ENCODE measurements at places on chromosomes 3 and 15. TPM values are rescaled to one million over a fixed set of nuclear protein-coding genes. Genes with fewer than 3 reads are reported as not detected.

Gene TUSC2
- polyA plus RNA-seq, result 23.4 TPM

DNA sequence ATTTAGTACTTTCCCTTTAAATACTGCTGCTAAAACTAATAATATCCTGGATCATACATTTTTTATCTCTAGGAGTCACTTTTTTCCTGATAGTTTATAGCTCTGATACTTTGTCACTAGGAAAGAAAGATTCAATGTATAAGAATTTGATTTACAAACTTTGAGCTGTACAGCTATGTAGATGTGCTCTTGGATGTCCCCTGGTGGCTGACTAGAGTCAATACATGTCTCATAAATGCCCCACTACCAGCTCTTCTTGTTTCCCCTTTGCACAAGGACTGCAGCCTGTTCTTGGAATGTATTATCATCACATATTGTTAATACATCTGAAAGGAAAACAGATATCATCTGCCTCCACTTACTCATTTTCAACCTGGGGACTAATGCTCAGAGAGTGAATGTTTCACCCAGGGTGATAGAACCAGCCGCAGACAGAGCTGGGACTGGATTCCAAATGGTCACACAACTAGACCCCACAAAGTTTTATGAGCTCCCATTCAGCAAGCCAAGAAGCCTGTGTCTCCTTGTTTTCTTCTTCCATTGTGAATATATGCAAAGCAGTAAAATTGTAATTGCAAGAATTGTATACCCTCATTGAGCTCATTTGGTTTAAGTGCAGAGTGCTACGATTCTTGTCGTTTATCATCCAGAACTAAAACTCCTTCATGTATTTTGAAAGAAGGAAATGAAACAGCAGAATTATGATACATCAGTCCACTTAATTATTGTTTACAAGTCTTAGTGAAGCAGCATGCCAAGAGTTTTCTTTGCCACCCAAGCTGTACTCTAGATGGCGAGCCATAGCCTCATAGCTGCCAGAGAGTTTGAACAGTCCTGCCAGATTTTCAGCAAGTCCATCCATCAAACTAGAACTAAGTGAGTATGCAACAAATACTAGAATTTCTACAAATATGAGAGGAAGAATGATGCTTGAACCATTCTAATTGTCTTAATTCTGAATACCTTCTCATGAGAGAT is 261.6 kb upstream of the LMCD1 start:
- DNase-seq, result no peak

DNA sequence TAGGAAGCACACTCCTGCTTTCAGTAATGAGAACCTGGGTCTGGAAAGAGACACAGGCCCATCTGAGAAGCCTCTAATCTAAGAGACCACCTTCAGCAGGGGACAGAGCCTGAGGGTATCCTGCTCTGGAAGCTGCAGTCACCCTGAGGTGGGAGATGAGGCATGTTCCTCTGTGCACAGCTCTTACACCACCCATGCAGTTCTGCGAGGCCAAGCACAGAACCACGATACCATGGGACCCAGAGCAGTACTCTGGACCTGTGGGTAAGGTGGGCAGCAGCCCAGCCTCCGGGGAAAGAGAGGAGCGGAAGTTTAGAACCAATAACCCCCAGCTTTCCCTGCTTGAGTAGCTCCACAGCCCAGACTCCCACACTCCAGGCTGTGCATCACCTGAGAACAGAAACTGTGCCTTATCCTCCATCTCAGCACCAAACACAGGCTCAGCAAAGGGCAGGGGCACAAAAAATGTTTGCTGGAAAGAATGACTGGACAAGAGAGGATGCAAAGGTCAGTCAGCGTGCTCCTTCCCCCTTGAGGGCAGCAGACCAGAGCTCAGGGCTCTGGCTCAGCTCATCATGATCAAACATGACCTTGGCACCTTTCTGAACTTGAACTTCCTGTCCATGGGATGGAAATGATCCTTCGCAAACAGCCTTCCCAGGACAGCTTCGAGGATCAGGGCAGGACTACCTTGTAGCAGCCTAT is 43.1 kb downstream of the RBPMS2 start:
- no peak for DNase-seq

DNA sequence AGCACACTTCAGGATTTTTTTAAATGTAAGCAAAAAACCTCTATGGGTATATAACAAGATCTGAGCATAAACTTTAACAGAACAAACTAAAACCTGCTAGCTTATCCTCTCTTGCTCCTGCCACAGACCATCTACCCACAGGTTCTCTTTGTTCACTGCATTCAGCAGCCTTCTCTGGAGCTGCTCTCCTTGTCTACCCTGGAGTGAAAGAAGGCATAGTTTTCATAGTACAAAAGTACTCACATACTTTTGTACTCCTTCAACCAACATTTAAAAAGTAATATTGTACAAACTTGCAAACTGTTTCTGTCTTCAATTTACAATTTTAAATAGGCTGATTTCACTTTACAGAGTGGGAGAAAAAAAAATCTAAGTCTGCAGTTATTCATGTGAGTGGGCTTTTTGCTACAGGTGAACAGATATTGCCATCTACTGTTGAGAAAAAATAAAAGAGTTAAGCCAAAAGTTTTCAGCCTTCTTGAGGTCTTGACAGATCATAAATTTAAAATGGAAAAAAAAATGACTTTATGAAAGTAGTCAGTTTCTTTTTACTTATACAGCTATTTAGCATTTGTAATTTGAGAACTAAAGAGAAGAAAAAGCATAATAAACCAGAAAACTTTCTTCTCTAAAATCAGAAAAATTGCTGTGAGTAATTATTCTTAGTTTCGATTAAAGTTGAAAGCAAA is 20.4 kb downstream of the TERC start:
- DNase-seq, result peak; percentile 33

Gene RFTN1
- 35.4 TPM for polyA plus RNA-seq

- DNase-seq, result no peak
These were observed 34.7 kb upstream of the GCSAM start for GRCh38 chr3:112167758-112168157.

DNA sequence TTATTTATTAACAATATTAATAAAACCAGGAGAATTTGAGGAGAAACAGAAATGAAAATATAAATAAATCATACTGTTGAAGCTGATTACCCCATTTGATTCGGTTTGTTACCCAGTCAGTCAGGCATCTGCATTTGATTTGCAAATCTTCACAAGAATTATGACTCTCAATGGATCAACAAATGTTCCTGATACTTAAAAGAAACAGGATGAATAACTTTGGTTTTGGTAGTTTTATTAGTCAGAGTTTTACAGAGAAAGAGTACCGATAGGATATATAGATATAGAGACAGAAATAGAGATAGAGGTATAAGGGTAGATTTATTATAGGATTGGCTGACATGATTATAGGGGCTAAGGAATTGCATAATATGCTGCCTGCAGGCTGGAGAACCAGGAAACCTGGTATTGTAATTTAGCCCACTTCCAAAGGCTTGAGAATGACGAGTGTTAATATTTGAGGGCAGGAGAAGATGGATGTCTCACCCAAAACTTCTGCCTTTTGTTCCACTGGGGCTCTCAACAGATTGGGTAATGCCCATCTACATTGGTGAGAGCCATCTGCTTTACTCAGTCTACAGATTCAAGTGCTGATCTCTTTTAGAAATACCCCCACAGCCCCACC is 241.6 kb upstream of the COL8A1 start:
- no peak for DNase-seq

GRCh38 chr15:66946578-66947164 is 118.7 kb upstream of the SMAD3 start:
- peak; percentile 50 for DNase-seq

DNA sequence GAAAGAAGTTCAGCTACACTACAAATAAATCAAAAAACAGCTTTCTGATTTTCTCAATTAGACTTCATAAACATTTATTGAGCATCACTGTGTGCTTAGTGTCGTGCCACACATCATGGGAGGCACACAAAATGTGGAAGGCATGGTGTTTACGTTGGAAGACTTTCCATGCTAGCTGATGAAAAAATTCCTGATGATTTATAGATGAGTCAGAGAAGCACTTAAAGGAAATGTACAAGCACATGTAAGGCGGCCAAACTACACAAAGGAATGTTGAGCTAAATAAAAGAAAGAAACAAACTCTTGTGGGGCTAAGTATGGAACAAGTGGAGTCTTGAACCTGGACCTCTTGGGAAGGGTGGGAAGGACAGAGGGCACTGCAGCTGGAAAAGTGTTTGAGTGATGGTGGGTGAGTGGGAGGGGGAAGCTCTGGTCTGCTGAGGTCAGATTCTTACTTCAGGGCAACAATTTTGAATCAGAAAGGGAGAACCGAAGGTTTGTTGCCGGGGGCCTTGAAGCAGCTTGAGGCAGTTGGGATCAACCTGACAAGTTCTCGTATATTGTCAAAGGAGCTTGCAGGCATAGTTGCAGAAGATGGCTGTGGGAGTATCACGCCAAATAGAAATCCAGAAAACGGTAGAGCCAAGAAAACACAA is 66.9 kb downstream of the FOXB1 start:
- no peak for DNase-seq

DNA sequence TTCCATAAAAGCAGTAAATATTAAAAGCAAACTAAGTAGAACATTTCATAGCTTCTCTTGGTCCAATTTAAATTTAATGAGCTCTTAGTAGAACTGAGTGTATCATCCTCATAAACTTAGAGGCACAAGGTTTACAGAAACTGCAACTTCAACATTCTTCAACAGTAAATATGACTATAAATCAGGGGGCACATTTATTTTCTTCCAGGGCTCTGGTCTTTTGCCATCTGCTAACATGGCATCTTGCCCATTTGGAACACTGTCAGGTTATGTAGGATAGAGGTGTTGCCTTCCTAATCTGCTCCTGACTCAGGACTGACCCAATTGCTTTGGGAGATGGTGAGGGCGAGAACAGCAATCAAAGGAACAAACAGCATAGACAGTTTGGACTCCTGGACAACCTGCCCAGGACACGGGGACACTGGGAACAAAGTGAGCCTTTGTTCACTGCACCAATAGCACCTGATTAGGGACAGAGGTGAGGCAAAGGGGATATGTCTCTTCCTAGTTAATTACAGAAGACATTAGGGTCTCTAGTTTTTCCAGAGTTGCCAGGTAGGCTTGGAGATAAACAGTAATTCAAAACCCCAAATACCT is 610.2 kb upstream of the ROBO2 start:
- no peak for DNase-seq

DNA sequence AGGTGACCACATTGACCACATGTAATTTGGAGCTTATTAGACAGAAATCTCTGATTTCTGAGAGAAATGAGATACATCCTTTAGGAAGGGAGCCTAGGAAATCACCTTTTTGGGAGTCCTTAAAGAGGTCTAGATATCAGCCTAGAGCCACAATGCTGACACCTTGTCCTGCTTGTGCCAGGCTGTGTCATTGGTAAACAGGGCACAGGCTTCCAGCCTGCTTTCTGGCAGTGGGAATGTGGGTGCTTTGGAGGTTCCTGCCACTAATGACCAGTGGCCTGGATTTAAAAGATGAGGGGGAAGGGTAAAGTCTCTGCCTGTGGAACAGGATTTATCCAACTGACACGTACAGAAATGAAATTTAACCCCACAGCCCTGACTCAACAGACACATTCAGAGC is 169.8 kb upstream of the KBTBD8 start:
- DNase-seq, result no peak

GRCh38 chr3:50610181-50610971 is 1.2 kb downstream of the CISH start:
- DNase-seq, result no peak

Gene RPSA
- polyA plus RNA-seq, result 1,356 TPM

GRCh38 chr3:177578488-177578887 is 381.2 kb upstream of the TBL1XR1 start:
- no peak for DNase-seq

- DNase-seq, result no peak
These were observed 25.0 kb downstream of the RNU5B-1 start for GRCh38 chr15:65329288-65329983.

DNA sequence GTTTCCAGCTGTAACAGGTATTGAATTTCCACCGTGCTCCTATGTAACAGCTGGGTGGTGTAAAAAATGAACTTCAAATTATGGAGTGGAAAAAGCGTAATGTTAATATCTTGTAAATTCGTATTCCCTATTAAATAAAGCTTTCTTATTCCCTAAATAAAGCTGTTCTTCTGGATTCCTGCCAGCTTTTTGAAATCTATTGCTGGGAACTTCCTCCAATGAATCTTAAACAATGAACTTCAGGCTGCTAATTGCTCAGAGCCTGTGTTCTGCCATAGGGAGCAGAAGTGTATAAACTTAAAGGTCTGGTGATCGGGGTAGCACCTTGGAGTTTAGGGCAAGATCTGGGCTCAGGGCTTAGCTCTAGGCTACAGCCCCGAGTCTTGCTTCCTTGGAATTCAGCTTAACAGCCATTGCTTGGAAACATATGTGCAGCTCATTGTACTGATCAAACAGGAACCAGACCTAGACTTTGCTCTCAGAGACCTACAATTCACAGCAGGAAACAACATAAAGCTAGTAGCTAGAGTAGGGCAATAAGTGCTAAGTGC is 1.4 kb downstream of the ARL14 start:
- DNase-seq, result peak; percentile 21

- DNase-seq, result peak; percentile 58
These were observed 22.0 kb downstream of the GASK1A start for GRCh38 chr3:43001094-43001553.

GRCh38 chr3:21672303-21672702 is 78.7 kb downstream of the ZNF385D start:
- DNase-seq, result no peak

Gene KLF15
- polyA plus RNA-seq, result 11.9 TPM

DNA sequence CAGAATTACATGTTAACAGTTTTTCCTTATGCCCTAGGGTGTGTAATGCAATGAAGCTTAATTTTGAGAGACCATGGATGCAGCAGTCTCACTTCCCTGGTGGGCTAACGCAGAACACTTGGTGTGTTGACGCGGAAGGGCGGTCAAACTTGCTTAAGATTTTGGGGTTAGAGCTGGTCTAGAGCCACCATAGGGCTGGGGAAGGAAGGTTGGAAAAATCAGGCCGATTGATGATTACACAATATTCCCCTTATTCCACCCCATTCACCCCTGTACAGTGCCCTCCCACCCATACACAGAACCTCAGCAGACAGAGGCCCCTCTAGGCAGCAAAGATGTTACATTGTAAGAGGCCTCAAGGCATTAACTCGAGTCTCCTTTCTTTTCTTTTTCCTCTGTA is 24.3 kb downstream of the VGLL4 start:
- no peak for DNase-seq

GRCh38 chr3:45435961-45436360 is 47.6 kb downstream of the LARS2 start:
- DNase-seq, result no peak

GRCh38 chr3:36868614-36869436 is 76.0 kb downstream of the TRANK1 start:
- peak; percentile 60 for DNase-seq

- no peak for DNase-seq
These were observed 22.5 kb upstream of the PPIB start for GRCh38 chr15:64185146-64185911.

DNA sequence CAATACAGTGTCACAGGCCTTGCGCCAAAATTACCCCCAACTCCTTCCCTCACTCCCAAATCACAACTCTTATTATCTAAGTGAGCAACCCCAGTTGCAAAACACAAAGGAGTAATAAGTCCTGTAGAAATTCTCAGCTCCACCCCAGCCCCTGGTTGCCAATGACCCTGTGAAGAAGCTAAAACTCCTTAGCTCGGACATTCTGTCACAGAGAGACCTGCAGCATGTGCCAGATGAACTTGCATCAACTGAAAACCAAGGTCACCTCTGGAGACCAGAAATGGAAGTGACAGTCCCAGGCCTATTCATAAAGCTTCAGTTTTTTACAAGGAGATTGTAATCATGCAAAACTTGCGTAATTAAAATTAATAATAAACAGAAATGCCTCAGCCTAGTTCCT is 55.2 kb downstream of the RBPMS2 start:
- no peak for DNase-seq

Gene ARF4
- 230 TPM for polyA plus RNA-seq
